ENCODE measurements at places on chromosomes 1 and 21.
A peak's percentile ranks its signal among the peaks of the same experiment; 100 is the strongest.

DNA sequence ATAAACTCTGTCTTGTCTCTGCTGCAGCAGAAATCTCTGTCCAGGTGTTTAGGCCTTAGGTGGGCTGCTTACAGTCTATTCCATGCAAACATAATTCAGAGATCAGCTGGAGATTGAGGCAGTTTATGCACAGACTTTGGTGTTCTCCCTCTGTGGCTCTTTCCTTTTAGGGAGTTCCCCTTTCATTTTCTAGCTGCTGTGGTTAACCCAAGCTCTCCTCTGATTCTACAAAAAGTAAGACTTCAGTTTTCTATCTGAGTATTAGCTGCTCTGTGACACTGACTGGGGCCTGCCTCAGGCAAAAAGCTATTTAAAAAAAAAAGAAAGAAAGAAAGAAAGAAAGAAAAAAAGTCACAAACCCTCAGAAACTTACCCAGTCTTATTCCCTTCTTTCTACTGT, 211.1 kb downstream of the CAMTA1 start:
- no peak for DNase-seq

DNA sequence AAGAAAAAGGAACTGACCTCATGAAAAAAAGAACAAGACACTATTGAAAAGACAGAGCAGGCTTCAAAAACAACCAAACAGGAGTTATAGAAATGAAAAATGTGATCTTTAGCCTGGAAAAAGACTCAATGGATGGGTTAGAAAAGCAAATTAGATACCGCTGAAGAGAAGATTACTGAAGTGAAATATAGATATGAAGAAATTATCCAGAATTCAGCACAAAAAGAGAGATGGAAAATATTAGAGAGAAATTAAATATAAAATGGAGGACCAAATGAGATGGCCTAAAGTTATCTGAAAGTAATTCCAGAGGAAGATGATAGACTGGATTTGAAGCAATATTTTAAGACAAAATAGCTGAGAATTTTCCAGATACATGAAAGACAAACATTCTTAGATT, 63.0 kb downstream of the SLC37A1 start:
- DNase-seq: no peak

DNA sequence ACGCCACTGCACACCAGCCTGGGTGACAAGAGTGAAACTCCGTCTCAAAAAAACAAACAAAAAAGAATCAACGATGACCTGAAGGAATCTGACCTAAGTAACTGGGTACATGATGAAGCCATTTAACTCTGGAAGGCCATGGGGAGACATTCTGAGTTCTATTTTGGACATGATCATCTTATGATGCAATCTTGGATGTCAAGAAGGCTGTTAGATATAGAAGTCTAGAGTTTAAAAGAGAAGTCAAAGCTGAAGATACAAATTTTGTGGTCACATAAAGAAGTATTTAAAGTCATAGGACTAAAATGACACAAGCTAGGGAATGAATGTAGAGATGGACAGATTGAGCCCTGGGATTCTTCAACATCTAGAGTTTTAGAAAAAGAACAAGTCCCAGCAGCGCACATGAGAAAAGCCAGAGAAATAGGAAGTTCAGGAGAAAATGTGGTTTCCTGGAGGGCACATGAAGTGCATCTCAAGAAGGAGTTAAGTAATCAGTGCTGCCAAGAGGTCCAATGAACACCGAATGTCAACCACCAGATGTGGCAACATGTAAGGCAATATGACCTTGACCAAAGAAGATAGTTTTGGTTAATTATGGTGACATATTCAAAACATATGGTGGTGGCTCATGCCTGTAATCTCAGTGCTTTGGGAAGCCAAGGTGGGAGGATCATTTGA, 26.8 kb downstream of the ELK4 start:
- peak; percentile 93 for DNase-seq

DNA sequence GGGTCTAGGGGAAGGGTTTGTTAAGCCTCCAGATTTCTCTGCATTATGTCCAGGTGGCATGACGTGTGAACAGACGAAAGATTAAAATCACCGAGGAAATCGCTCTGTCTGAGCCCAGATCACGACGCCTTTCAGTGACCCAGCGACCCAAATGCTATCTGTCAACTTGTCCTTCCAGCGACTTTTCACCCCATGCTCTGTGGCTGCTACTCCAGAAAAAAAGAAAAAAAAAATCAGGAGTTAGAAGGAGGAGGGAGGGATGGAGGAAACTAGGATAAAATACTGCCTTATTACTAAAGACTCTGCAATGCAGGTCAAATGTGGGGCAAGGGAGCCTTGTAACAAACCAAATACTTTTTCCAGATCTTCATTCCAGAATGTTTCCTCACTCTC, 352.0 kb downstream of the NUF2 start:
- no peak for DNase-seq

DNA sequence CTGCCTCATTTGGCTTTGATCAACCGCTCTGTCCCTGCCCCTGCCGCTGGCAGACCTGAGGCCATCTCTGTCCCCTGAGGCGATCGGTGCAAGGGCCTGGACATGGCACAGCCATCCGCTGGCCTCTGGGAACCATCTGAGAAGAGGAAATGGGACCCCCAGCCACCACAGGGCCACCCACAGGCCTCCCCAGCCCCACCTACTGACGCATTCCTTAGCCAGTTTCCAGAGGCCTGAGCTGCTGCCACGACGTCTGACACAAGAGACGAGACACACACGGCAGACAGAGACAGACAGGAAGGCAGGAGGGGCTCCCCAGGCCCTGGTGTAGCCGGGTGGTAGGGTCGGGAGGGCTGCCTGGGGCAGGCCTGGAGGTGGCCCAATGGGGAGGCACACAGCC, 37.3 kb upstream of the EDN2 start:
- no peak for DNase-seq

DNA sequence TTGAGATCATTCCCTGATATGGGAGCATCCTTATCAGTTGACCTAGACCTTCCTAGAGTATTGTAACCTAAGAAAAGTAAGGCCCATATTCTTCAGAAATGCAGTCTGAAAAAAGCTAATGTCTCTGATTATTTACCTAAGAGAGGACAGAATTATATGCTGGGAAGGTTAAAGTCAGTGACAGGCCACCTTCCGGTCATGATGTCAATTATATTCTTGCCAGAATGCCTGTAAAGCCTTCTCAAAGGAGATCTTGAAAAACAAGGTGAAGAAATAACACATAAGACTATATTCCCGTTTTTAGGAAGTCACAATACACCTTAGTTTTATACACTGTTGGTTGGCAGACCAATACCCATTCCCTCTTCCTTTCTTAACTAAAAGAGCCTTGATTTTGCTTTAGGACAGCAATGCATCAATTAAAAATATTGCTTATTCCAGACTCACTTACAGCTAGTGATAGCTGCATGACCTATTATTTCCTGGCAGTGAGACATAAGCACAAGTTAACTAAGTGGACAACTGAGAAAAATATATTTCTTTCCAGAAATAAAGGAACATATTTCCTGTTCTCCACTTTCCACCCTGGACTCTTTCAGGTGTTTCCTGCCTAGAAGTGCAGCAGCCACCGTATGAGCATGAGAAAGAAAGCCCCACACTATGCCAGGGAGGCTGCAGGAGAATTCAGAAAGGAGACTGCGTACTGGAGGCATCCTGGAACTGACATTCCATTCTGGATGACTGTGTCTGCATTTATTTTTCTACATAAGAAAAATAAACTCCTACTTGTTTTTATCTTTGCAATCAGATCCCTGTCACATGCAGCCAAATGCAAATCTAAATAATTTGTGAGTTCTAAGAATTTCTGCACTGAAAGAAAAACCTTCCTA, 332.9 kb upstream of the PTBP2 start:
- DNase-seq: no peak

GRCh38 chr1:1561801-1562470, 12.7 kb downstream of the SSU72 start:
- DNase-seq: no peak

DNA sequence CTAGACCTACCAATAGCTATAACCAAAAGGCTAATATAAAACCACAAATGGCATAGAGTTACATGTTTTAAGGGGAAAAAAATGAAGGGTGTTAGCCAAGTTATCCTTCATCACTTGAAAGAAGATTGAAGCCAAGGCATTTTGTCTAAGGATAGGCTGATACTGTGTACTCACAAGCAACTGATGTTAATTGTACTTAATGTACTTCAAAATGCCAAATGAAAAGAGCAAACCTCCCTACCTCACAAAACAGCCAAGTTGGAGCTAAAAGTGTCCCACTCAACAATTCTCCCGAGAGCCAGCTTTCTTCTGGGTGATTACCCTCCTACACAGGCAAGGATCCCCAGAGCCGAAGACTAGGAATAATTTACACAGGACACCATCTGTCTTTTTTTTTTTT, 4.4 kb upstream of the IGSF3 start:
- no peak for DNase-seq

- no peak for DNase-seq
Observed at GRCh38 chr1:95640746-95641145, 406.7 kb downstream of the RWDD3 start.

- DNase-seq: peak; percentile 48
Observed at GRCh38 chr1:220789532-220790147, 2.9 kb downstream of the MTARC1 start.

DNA sequence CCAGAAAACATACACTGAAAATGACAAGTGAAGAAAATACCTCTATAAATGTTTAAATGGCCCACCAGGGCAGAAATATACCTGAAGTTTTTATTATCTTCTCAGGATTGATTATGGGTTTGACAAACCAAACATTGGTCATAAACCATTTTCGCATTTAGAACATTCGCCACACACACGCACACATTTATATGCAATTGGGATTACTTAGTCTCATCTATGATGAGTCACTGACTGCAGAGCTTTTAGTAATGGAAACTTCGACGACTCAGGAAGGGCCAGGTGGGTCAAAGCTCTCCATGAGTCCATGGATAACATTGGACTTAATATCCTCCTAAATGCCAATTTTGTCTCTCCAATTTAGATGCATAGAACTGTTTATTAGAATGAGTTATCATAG, 16.9 kb downstream of the NRDC start:
- no peak for DNase-seq

GRCh38 chr1:83999316-83999819, 436 bp upstream of the TTLL7 start:
- no peak for DNase-seq

DNA sequence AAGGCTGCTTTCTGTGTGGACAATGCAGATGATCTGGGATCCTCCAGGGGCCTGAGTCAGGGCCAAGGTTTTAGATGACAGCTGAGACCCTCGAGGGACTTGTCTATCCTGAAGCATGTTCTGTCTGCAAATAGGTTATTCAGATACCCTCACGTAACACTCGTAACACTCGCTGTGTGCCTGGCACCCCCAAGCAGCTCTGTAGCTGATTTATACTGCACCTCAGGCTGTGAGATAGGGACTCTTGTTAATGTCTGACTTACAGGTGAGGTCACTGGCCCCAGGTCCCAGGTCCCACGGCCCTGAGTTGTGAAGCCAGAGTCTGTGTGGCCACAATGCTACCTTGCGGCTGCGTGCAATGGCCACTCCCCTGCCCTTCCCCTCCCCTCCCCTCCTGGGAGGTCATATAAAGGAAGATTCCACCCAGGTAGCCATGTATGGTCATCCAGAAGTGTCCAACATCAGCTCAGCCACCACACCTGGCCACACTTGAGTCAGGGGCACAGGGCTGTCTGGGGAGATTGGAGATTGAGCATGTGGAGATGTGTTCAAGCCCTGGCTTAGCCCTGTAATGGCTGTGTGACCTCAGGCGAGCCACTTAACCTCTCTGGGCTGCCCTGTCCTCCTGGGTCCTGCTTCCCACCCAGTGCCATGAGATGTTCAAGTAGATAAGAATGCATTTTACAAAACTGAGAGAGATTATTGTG, 687.7 kb downstream of the MATN1 start:
- no peak for DNase-seq

DNA sequence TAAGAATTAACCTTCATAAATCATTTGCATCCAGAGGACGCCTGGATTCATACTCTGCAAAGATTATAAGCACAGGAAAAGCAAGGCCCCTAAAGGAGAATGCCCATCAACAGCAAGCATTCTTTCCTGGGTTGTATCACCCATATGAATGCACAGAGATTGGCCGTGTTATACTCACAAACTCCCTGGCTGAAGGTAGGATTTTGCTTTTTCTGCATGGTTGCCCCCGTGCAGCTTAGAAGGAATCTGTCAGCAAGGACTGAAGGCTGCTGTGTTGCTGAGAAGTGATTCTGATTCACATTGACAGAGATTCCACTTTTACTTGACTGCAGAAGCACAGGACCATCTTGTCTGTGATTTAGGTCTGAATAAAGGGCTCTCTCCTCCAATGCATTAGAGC, 283.0 kb downstream of the LRRIQ3 start:
- no peak for DNase-seq

DNA sequence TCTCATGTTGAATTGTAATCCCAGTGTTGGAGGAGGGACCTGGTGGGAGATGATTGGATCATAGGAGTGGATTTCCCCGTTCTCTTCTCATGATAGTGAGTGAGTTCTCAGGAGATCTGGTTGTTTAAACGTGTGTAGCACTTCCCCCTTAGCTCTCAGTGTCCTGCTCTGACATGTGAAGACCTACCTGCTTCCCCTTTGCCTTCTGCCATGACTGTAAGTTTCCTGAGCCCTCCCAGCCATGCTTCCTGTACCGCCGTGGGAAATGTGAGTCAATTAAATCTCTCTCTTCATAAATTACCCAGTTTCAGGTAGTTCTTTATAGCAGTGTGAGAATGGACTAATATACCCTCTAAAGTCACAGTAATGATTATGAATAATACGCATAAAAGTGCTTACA, 248.4 kb upstream of the LRRC7 start:
- DNase-seq: no peak

- DNase-seq: no peak
Observed at GRCh38 chr1:177847843-177848242, 122.0 kb downstream of the SEC16B start.

DNA sequence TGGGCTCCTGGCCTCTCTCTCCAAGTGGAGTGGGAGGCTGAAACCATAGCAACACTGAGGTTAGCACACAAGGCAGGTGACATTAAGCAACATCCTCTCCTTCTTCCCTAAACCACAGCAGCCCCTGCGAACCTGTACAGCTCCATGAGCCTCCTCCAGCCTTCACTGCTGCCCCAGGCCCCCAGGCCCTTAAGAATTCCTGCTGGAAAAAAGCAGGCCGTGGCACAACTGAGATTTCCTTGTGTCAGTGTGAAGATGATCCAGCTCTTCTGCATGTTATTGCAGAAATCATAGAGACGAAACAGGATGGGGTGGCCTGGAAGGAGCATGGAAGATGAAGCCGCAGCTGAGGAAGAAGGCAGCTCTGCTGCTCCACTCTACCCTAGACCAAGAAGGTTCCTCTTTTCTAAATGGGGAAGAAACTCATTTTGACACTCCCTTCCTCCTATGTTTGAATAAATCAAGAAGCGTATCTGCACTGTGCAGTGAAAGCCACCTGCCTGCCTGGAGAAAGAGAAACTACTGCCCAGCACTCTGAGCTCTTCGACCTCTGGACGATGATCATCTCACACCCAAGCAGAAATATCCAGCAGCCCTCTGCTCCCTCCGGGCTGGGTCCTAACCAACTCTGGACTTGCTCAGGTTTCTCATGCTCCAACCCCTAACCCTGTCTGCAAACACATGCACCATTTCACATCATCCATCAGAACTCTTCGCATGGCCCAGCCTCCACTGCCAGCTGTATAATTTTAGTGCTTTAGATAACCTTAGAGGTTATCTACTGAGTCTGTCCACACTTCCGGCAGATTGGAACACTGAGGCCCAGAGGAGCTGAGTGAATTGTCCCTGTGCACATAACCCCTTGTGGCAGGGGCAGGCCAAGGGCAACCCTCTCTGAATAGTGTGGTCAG, 20.7 kb downstream of the SH3BP5L start:
- DNase-seq: peak; percentile 96

GRCh38 chr1:190688096-190688495, 210.4 kb upstream of the BRINP3 start:
- no peak for DNase-seq

Data from GF-D8 (cell line).